ENCODE measurements at places on chromosomes 16 and 17.
A peak's percentile ranks its signal among the peaks of the same experiment; 100 is the strongest.

DNA sequence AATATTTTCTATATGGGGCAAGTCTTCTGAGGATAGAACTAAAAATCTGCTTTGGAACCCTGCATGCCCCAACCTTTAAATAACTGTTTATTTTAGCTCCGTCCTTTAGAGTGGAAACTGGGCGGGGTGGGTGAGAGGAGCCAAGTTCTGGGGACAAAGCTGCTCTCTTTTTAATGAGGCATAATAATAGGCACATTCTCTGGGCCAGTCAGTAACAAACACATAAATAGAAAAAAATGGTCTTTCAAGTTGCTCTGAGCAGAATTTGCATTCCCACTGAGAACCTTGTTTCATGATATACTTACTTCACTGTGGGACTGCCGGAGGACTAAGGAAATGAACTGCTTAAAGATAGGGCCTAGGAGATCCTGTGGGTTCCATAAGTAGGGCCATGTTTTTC lies 51.5 kb downstream of the KNOP1 start:
- DNase-seq: no peak

DNA sequence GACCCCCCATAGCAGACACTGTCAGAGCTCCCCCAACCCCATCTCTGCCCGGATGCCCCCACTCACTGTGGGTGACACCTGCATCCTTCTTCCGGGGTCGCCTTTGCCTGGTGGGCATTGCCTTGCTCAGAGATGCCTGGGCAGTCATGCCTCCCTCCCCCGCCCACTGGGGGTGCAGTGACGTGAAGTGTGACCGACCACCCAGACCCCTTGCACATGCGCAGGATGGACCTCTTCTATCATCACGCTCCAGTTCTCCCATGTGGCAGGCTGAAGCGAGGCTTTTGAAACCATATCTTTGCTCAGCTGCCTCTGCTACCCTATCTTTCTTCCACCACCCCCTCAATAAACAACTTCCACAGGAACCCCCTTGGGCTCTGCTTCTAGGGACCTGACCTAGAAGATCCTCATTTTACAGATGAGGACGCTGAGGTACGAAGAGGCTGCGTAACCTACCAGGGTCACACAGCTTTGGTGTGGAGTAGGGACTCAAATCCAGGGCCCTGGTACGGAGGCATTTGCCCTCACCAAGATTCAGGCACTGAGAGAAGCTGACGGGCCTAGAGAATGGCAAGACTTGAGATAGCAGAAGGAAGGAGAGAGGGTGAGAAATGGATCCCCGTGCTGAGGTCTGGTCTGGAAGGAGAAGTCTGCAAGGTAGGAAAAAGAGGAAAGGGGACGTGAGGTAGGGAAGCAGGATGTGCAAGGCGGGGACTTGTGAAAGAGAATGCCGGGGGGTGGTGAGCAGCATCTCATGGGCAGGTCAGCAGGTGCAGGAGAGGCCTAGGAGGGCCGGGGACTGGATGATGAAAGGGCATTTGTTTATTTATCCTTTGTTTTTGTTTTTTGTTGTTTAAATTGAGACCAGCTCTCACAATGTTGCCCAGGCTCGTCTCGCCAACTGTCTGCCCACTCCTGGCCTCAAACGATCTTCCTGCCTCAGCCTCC lies 14.4 kb downstream of the NLRC5 start:
- no peak for DNase-seq

DNA sequence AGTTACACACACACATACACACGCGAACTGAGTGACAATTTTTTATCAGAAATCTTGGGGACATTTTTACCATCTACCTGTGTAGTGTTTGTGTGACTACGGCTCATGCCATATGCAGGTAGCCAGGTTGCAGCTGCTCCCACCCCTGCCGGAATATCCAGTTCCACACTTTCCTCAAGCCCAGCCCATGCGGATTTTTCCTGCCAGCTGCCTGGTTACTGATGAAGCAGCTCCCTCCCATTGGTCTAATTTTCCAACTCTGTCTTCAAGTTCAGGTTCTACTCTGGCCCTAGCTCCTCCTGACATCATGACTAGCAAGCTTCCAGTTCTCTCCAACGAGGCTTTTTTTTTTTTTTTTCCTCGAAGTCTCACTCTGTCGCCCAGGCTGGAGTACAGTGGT lies 4.8 kb downstream of the GSG1L2 start:
- peak; percentile 47 for DNase-seq

GRCh38 chr17:57624386-57624785 lies 120.7 kb downstream of the CCDC182 start:
- DNase-seq: no peak

DNA sequence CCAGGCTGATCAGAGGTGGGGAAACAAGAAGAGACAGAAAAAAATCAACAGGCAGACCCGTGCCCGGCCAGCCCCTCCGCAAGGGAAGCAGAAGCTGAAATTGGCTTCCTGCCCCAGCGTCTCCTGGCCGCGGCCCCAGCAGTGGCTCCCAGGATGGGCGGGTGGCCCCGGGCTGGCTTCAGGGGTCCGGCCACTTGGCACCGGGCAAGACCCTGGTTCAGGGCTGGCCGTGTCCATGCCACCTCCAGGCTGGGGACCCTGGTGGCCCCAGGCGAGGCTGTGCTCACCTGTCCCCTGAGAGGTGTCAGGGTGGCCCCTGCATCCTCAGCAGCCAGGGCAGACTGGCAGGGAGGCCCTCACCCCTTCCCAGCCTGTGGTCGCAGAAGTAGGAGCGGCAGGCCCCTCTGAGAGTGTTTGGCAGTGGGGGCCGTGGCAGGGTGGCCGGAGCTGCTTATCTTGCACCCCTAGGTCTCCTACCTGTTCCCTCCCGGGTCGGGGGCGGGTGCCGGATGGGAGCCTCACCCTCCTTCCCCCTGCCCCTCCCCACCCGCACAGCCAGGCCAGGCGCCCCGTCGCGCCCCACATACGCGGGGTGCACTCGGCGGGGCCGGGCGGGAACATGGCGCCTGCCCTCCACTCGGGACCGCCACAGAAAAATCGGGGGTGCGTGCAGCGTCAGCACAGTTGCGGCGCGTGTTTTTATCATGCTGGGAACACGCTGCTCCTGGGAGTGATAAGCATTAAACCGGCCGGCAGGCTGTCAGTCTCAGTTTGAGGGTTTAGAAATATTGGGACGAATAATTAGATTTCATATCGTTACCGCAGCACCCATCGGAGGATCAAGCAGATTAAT lies 46.7 kb upstream of the ZC3H18 start:
- DNase-seq: no peak

GRCh38 chr17:52027620-52028295 lies 130.8 kb downstream of the CA10 start:
- DNase-seq: no peak

DNA sequence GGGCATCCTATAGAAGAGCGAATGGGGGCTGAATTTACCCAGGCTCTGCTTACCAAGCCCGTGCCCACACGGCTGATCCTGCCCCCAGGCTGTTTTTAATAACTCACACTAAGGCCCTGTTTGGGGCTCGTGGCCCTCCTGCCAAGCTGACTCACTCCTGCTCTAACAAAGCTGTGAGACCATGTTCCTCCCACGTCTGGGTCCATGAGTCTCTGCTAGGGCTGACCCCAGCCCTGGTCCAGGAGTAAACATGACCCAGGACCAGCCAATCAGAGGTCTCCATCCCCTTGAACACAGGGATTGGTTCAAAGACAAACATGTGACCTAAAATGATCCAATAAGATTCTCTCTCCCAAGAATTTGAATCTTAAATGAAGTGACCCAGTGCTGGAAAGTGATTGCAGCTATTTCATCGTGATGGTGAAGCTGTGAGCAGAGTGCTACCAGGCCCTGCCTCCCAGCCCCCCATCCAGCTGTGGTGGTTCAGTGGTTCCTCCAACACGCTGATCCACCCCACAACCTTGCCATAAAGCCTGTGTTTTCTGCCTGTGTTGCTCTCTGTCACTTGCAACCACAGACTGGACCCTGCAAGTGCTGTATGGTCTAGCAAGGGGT lies 57.2 kb downstream of the C16orf82 start:
- no peak for DNase-seq

- DNase-seq: no peak
These were observed 59.8 kb downstream of the RNF213 start for GRCh38 chr17:80320496-80320895.

GRCh38 chr16:83513008-83513755 lies 294.6 kb upstream of the HSBP1 start:
- no peak for DNase-seq

GRCh38 chr16:29994600-29995323 lies 655 bp downstream of the HIRIP3 start:
- DNase-seq: peak; percentile 79

GRCh38 chr16:1923299-1924034 lies 5.3 kb upstream of the HS3ST6 start:
- peak; percentile 76 for DNase-seq

- DNase-seq: peak; percentile 45
These were observed at the start of gene BCO1 for GRCh38 chr16:81238296-81239011. Gene BCO1 (plus strand): TSS chr16:81238689. CDS start chr16:81238909, 220 bp downstream.

DNA sequence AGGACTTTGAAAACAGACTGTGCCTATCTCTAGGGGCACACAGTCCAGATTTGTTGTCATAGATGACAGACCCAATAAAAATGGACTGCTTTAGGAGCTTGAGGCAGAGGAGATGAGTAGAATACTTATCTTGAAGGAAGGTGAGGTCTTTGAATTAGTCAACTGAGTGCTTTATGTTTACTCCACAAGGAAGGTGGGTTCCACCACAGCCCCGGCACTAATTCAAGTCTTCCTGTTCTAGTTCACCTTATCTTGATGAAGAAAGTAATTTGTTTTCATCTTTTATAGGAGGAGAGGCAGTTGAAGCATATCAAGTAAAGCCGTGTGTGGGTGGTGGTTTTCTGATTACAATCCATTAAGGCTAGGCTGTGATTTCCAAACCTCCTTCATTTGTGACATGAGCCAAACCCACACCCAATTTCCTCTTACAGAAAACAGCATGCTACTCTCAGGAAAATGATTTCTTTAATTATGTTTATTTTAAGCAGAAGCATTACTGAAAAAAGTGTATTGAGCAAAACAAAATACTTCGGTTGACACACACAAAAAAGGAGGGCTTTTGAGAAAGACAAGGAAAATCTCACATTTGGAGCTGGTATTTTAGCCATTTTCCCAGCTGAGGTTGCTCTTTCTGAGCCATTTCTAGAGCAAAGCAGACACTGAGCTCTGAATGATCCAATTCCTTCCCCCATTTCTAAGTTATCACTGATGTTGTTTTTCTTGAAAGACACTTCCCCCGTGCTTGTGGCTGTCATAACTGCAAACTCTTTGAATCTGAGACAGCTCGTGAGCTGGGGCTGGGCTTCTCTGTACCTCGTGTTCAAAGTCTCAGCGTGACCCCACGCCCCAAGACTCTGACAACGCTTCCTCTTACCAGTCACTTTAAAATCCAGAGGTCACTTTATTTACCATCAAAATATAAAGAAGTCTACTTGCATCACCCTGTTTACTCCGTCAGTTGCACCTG lies 35.4 kb downstream of the CDRT15 start:
- DNase-seq: no peak

- no peak for DNase-seq
These were observed 568 bp upstream of the TNK1 start for GRCh38 chr17:7380321-7380720.

- DNase-seq: no peak
These were observed 32.7 kb upstream of the CDH13 start for GRCh38 chr16:82594114-82594513.

- no peak for DNase-seq
These were observed 2.8 kb downstream of the TRAF4 start for GRCh38 chr17:28746611-28747050.

GRCh38 chr16:26391833-26392232 lies 674.9 kb upstream of the C16orf82 start:
- no peak for DNase-seq

All from HEK293T (cell line).